GM04504 (cell line): ENCODE measurements at places on chromosomes 2 and 18.

GRCh38 chr2:28395334-28396061, 2.8 kb downstream of the FOSL2 start:
- DNase-seq, result peak; percentile 57

DNA sequence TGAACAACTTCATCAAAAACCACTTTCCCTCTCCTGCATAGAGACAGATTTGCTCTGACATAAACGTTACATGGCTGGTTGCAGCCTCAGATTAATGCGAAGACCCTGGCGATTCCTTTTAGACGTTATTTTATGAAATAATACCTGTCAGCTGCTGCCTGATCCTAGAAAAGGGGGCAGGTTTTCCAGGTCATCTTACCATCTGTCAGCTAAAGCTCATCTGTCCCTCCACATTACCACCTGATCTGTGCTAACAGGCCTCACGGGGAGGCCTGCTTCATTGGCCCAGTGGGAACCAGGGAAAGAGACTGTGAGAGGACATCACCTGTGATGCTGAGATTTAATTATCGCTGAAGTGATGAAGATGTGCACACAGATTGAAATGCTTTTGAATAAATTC, 261.0 kb downstream of the ARHGAP15 start:
- no peak for DNase-seq

GRCh38 chr2:9017411-9017810, 13.9 kb upstream of the MBOAT2 start:
- DNase-seq, result no peak

- DNase-seq, result no peak
Measured at GRCh38 chr2:242013771-242014170, 144.2 kb downstream of the RTP5 start.

DNA sequence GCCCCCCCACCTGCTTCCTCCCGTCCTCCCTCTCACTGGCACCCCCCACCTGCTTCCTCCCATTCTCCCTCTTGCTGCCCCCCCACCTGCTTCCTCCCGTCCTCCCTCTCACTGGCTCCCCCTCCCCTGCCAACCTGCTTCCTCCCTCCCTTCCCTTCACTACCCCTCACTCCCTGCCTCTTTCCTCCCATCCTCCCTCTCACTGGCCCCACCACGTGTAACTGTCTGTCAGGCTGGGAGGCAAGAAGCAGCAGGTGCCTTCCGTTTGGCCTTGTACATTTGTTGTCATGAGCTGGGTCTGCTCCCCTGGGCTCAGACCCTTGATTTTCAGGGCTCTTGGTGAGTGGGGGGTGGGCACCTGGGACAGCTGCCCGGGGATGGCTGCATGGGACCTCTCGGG, 19.1 kb downstream of the RTP5 start:
- no peak for DNase-seq

DNA sequence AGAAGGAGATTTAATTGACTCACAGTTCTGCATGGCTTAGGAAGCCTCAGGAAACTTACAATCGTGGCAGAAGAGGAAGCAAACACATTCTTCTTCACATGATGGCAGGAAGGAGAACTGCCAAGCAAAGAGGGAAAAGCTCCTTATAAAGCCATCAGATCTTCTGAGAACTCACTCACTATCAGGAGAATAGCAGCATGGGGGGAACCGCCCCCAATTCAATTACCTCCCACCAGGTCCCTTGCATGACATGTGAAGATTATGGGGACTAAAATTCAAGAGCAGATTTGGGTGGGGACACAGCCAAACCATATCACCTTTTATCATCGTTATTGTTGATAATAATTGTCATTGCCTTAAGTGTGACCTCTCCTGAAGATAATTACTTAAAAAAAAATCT, 197.9 kb upstream of the SLC14A2 start:
- DNase-seq, result no peak
